ENCODE measurements at places on chromosomes 11 and 22. TPM values are rescaled to one million over a fixed set of nuclear protein-coding genes. Genes with fewer than 3 reads are reported as not detected.

Gene TRIM51
- not detected for total RNA-seq

- H3K27me3 ChIP-seq = no peaks in the 10 kb centered on the region
- H3K36me3 ChIP-seq = no peaks in the 10 kb centered on the region
- DNase-seq = no peak
- H3K27ac ChIP-seq = peak overlapping the region; percentile 36
- no peak overlapping the region for H3K4me3 ChIP-seq
- peaks cover 20% of the 10 kb centered on the region for H3K4me1 ChIP-seq
Measured at GRCh38 chr22:37059876-37060449, 8.4 kb downstream of the KCTD17 start.

GRCh38 chr11:2207773-2208621, 36.4 kb upstream of the TH start:
- no peak overlapping the region for H3K4me3 ChIP-seq
- H3K27me3 ChIP-seq = no peaks in the 10 kb centered on the region

Gene FOLR2
- not detected for total RNA-seq

DNA sequence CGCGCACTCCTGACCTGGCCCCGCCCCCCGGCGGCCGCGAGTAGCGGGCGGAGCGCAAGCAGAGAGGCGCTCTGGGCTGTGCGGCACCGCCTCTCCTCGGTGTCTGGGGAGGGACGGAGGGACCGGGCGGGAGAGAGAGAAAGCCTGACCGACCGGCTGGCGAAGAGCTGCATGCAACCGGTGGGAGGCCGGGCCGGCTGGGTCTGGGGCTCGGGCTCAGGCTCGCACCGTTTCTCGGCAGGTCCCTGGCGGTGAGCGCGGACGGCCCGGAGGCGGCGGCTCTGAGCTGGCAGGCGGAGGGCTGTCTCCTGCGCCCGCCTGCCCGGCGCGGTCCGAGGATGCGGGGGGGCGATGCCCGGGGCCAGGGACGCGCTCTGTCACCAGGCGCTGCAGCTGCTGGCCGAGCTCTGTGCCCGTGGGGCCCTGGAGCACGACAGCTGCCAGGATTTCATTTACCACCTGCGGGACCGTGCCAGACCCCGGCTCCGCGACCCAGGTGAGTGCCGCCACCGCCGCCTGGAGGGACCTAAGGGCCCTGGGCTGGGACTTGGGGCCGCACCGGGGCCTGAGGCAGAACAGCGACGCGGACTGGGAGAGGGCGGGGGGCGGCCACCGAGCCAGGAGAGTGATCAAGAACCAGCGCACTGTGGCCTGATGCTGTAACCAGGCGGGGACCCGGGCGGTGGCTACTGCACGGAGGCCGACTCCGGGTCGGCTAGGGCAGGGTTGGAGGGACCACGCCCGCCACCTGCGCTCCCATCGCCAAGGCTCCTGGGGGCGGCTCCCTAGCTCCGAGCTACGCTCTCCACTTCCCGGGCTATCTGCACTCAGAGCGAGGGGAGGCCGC, at the start of gene SYT9:
TSS of gene SYT9 (plus strand) at position 69 of the 847 bp plus-strand sequence. CDS start at position 352, 283 bp downstream.
- peak; percentile 25 for DNase-seq
- H3K4me1 ChIP-seq = peaks cover 5% of the 10 kb centered on the region
- peaks cover 69% of the 10 kb centered on the region for H3K27me3 ChIP-seq
- H3K27ac ChIP-seq = no peak within 1 kb of the TSS
- peak within 1 kb of the TSS; percentile 33 for H3K4me3 ChIP-seq

DNA sequence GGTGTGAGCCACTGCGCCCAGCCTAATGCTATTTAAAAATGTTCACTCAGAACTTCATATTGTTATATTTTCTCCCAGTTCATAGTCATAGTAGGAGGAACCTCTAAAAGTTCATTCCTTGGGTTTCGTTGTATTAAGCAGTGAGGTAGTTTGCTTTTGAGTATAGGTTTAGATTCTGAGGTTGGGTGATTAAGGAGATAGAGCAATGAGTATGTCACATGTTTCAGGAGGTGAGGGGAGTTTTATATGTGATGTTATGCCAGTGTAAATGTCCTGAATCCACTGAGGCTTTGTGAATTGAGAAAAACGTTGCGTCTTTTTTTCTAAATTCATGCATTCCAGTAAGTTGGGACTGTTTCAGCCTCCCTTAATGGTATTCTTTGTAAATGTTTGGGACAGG, 4.2 kb downstream of the UBE2L3 start:
- H3K27ac ChIP-seq = peak overlapping the region; percentile 69
- peak overlapping the region; percentile 95 for H3K4me3 ChIP-seq
- no peak for DNase-seq
- peaks cover 14% of the 10 kb centered on the region for H3K36me3 ChIP-seq
- H3K27me3 ChIP-seq = no peaks in the 10 kb centered on the region

Gene RFPL1
- not detected for total RNA-seq

DNA sequence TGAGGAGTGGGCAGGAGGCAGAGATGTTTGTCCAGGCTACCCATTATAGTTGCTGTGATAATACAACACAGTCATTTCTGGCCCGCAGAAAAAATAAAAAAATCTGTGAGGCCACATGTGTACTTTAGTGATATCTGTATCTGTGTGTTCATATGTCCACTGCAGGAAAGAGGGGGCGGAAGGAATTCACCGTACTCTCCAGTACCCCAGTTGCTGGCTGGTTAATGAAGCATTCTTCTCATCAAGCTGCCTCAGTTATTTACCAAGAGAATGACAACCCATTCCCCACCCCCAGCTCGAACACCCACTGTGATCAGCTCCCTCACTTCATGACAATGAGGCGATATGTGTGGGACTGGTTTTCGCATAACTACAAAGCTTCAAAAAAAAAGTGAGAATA, 309.3 kb downstream of the SOX6 start:
- no peak overlapping the region for H3K4me3 ChIP-seq
- no peaks in the 10 kb centered on the region for H3K4me1 ChIP-seq
- H3K27me3 ChIP-seq = no peaks in the 10 kb centered on the region
- no peaks in the 10 kb centered on the region for H3K36me3 ChIP-seq

GRCh38 chr11:115623021-115623451, 118.8 kb upstream of the CADM1 start:
- H3K4me1 ChIP-seq = no peaks in the 10 kb centered on the region
- DNase-seq = no peak
- no peaks in the 10 kb centered on the region for H3K36me3 ChIP-seq
- H3K27ac ChIP-seq = no peak overlapping the region

DNA sequence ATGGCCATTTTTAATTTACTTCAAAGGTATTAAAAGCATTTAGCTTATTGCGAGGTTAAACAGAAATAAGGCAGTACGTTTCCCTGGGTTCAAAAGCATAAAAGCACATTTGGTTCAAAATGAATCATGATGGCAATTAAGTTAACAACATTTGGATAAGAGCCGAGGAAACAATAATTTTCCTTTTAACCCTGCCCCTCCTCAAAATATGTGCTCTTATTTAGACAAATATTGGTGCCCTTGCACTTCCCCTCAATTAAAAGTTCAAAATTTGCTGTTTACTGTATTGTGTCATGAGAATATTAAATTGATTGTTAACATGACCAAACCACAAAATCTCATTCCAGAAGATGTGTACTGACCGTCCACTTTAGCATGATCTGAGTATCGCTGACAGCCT, 48.7 kb downstream of the VSIG10L2 start:
- no peaks in the 10 kb centered on the region for H3K27me3 ChIP-seq
- no peaks in the 10 kb centered on the region for H3K36me3 ChIP-seq
- no peak for DNase-seq
- H3K27ac ChIP-seq = no peak overlapping the region
- H3K4me1 ChIP-seq = no peaks in the 10 kb centered on the region

Gene C11orf87
- not detected for total RNA-seq

- H3K4me1 ChIP-seq = no peaks in the 10 kb centered on the region
- H3K36me3 ChIP-seq = no peaks in the 10 kb centered on the region
- H3K27ac ChIP-seq = no peak overlapping the region
- no peak overlapping the region for H3K4me3 ChIP-seq
Measured at GRCh38 chr11:131704682-131705081, 334.3 kb downstream of the NTM start.

DNA sequence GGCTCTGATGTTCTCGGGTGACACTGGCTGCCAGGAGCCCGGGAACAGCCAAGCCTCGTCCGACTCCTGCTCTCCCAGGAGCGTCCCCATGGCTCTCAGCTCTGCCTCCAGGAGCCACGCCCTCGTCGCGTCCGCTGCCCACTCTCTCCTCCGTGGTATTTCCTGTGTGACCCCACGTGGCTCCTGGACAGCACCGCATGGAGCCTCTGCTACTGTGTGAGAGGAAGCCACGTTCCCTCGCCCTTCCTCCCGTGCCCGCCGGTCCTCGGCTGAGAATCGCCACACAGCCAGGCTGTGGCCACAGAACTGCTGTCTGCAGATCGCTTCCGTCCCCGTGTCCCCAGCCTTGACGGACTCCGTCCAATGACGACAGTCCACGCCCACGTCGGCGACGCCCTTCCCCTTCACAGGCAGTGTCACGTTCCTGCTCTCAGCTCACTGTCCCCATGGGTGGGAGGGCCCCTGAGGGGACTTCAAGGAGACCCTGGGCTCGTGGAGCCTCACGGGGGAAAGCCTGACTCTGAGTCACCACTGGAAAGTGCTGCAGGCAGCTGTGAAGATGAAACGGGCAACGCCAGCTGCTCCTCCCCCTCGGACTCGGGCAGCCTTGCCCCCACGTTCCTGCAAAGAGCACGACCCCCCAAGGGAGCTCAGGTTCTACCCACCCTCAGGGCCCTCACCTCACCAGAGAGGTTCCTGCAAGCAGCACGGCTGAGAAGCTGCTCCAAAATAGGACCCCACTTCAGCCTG, 458.5 kb downstream of the BRD1 start:
- no peaks in the 10 kb centered on the region for H3K4me1 ChIP-seq
- H3K27me3 ChIP-seq = no peaks in the 10 kb centered on the region
- H3K36me3 ChIP-seq = no peaks in the 10 kb centered on the region
- H3K4me3 ChIP-seq = no peak overlapping the region
- no peak overlapping the region for H3K27ac ChIP-seq
- DNase-seq = no peak

- no peak for DNase-seq
- peak overlapping the region; percentile 93 for H3K27ac ChIP-seq
- peaks cover 61% of the 10 kb centered on the region for H3K4me1 ChIP-seq
- H3K36me3 ChIP-seq = peaks cover 37% of the 10 kb centered on the region
- no peaks in the 10 kb centered on the region for H3K27me3 ChIP-seq
Measured at GRCh38 chr11:95699631-95700470, 89.7 kb downstream of the FAM76B start.

DNA sequence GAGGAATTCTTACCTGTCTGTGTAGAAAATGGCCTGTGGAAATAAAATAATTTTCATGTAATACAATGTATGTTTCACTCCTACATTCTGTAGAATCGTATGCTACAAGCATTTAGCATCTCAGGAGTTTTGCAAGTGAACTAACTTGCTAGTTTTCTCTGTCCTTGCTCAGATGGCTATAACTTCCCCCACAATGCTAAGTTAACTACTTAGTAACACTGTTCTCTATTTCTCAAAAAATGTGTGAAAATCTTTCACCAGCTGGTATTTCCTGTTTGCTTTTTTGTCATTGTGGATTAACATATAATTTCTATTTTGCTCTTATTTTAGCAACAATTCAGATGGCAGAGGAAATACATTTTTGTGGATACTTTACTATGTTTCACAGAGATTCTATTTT, 4.4 kb downstream of the OR4S2 start:
- H3K4me3 ChIP-seq = no peak overlapping the region
- no peaks in the 10 kb centered on the region for H3K4me1 ChIP-seq
- no peak for DNase-seq
- H3K36me3 ChIP-seq = no peaks in the 10 kb centered on the region
- no peaks in the 10 kb centered on the region for H3K27me3 ChIP-seq

GRCh38 chr11:2128511-2129307, 10.5 kb downstream of the IGF2 start:
- peaks cover 15% of the 10 kb centered on the region for H3K27me3 ChIP-seq
- no peak overlapping the region for H3K4me3 ChIP-seq
- no peak overlapping the region for H3K27ac ChIP-seq
- DNase-seq = no peak

DNA sequence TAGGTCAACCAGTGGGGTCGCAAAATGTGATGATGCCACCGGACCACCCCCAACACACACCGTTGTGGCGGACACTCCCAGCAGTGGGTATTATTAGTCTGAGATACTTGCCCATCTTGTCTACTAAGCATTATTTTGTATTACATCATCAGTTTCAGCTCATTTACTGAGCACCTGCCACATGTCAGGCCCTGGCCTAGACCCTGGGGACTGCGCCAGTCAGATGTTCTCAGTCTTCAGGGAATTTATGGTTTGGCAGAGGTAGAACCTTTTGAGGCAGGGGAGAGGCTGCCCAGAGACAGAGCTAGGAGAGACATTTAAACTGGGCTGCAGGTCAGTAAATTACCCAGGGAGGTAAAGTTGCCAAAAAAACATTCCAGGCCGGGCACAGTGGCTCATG, 43.1 kb upstream of the GCAT start:
- DNase-seq = no peak
- H3K36me3 ChIP-seq = peaks cover 11% of the 10 kb centered on the region
- no peaks in the 10 kb centered on the region for H3K4me1 ChIP-seq
- H3K27me3 ChIP-seq = no peaks in the 10 kb centered on the region
- H3K27ac ChIP-seq = no peak overlapping the region
- no peak overlapping the region for H3K4me3 ChIP-seq

DNA sequence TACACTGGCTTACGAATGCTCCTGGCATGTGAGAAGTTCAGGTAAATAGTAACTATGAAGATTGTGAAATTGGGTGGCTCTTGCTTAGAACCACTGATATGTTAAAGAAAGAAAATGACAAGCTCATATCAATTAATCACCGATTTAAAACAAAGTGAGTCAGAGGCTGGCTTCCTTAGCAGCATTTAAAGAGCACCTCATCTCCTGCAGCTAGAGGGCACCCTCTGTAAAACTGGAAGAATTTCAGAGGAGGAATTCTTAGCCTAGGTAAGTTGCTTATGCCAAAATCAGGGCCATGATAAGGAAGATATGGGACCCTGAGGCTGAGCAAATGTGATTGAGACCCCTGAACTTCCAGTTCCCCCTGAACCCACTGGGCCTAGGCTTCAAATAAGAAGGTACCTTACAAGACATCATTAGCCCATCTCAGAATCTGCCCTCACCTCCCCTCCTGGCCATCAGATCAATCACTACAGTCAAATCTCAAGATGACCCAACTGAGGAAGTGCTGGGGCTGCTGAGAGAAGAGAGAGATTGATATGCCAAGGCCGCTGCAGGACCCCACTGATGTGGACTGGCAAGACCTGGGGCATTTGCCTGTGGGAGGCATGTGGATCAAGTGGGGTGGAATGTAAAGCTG, 8.6 kb upstream of the CD3E start:
- H3K27me3 ChIP-seq = no peaks in the 10 kb centered on the region
- no peak overlapping the region for H3K4me3 ChIP-seq
- H3K27ac ChIP-seq = peak overlapping the region; percentile 67
- H3K36me3 ChIP-seq = no peaks in the 10 kb centered on the region
- peak; percentile 52 for DNase-seq

Gene SCUBE1
- total RNA-seq = not detected

- peaks cover 67% of the 10 kb centered on the region for H3K36me3 ChIP-seq
- H3K27me3 ChIP-seq = no peaks in the 10 kb centered on the region
- peak overlapping the region; percentile 91 for H3K27ac ChIP-seq
Measured at GRCh38 chr22:23820748-23821211, 18.0 kb downstream of the DERL3 start.

DNA sequence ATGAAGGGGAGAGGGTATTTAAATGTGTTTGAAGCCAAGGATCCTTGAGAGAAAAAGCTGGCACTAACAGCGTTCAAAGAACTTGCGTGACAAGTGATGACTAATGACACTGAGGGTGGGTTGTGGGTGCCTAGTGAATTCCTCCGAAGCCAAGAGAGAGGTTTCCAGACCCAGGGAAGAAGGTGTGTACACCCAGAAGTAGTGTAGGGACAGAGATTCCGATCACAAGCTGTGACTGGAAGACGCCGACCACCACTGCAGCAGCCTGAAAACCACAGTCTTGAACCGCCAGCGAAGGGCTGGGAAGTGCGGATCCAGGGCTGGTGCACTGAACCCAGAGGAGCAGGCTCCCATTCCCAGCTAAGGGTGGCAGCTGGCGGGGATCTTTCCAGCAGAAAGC, 9.5 kb downstream of the PPARA start:
- peaks cover 3% of the 10 kb centered on the region for H3K36me3 ChIP-seq
- H3K4me1 ChIP-seq = no peaks in the 10 kb centered on the region
- H3K4me3 ChIP-seq = no peak overlapping the region
